ENCODE measurements at places on chromosomes 5 and 9. TPM values are rescaled to one million over a fixed set of nuclear protein-coding genes. Genes with fewer than 3 reads are reported as not detected.

- no peak for DNase-seq
These were observed 189.4 kb downstream of the TENT4A start for GRCh38 chr5:6902597-6902996.

- no peak for DNase-seq
These were observed 43.0 kb downstream of the HSD17B3 start for GRCh38 chr9:96258967-96259366.

OR1Q1 gene
- total RNA-seq = not detected

DNA sequence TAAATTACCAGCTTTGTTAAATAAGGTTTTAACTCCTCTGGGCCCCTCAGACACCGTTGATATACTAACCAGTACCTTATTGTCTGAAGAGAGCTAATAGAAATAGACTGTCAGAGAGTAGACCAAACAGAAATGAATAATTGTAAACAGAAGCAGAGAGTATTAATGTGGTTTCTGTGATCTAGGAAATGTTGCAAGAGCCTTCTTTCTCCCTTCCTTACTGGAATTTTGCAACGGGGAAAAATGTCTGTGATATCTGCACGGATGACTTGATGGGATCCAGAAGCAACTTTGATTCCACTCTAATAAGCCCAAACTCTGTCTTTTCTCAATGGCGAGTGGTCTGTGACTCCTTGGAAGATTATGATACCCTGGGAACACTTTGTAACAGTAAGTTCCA lies 5.1 kb downstream of the TYRP1 start:
- peak; percentile 11 for DNase-seq

PCDHB4 gene
- total RNA-seq = 0.21 TPM

DNA sequence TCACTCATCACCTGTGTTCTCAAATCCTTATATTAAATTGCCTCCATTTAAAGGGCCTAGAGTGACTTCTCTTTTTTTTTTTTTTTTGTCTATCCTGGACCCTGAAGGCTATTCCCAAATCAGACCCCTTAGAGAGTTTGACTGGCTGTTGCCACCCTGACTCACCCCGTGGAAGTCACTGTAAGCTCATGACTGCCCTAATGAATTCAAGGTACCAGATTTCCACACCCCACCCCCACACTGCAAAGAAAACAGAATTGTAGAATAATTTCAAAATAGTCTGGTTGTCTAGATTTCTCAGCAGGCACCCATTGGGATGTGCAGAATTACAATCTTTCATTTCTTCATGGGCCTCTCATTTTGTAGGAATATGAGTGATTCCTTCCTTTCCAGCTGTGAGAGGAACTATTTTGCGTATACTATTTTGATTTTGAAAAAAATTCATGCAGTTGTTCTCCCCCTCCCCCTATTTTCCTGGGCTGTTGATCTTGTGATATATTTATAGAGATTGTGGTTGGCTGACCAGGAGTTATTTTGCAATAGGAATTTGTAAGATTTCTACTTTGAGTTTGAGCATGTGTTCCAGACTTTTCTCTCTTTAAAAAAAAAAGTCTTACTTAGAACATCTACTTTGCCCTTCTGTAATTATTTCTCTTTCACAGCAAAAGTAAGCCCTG lies 79.1 kb downstream of the ZNF618 start:
- DNase-seq = peak; percentile 46

DNA sequence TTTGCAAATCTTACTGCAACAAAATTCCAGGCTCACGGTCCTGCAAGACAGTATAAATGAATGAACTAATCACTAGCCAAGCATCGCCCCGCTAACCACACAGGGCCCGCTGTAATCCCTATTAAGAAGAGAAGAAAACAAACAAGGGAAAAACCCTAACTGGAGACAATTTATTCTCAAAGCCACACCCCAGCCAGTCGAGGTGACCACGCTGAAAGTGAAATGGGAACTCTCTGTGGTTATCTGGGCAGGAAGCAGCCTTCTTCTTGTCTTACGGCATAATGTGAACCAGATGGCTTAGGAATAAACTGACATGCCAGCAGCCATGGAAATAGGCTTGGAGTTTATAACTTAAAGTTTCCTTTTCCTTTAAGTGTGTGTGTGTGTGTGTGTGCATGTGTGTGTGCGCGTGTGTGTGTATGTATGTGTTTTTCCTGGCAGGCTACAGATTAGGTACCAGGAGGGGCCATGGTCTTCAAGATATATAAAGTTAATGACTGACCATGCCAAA lies 120.2 kb downstream of the SEMA6A start:
- DNase-seq = peak; percentile 99

NUTM2F gene
- not detected for total RNA-seq

GRCh38 chr5:83595217-83595616 lies 123.7 kb downstream of the VCAN start:
- DNase-seq = no peak

OR1J2 gene
- not detected for total RNA-seq

ANKRD33B gene
- total RNA-seq = 1.3 TPM

- DNase-seq = no peak
These were observed 165.2 kb downstream of the SLCO4C1 start for GRCh38 chr5:102130890-102131289.

FGD3 gene
- total RNA-seq = not detected

DNA sequence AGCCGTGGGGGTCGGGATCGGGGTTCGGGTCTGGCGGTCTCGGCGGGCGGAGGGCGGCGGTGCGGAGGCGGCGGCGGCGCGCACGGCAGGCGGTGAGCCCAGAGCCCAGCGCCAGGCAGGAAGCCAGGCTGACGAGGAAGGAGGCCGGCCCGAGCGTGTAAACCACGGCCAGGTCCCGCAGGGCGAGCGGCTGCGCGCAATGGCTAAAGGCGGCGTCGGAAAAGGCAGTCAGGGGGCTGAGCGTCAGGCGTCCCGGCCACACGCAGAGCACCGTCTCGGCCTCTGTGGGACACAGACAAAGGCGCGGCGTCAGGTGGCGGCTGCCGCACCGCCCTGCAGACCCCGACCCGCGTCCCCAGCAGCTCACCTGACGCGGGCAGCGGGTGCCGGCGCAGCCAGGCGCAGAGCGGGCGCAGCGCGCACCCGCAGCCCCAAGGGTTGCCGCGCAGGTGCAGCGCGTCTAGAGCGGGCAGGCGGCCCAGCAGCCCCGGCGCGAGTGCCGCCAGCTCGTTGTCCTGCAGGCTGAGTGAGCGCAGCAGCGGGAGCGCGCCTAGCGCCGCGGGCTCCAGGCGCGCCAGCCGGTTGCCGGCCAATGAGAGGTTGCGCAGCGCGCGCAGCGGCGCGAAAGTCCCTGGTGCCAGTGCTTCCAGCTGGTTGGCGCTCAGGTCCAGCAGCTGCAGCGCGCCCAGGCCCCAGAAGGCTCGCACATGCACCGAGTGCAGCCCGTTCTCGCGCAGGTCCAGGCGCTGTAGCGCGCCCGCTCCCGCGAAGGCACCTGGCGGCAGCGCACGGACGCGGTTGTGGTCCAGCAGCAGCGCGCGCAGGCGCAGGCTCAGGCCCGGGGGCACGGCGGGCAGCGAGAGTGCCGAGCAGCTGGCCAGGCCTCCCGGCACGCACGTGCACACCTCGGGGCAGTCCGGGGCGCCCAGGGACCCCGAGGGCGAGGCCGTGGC lies 671 bp downstream of the LRRC26 start:
- no peak for DNase-seq

- no peak for DNase-seq
These were observed 7.0 kb downstream of the CDC42SE2 start for GRCh38 chr5:131270809-131271208.

- no peak for DNase-seq
These were observed 29.9 kb upstream of the UNC5A start for GRCh38 chr5:176780176-176781053.

Measured in H4 (cell line).